ENCODE measurements at places on chromosomes 5 and 9. TPM values are rescaled to one million over a fixed set of nuclear protein-coding genes. Genes with fewer than 3 reads are reported as not detected.

GRCh38 chr9:37102486-37102885 lies 17.9 kb upstream of the ZCCHC7 start:
- no peak for DNase-seq

DNA sequence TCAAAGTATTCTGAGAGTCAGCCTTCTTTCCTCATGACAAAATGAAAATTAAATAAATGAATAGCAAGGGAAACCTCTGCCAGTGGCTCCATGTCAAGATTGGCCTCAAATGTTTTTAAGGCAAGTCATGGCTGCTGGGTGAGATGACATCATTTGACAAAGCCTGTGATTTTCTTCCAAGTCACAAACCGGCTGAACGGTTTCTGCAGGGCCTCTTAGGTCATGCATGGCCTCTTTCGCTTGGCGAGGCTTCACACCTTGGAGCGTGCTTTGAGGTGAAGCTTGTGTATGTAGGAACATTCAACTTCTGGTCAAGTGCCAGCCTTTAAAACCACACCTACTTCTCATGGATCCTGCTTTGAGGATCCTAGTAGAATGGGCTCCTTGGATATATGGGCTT lies 161.0 kb upstream of the ZNF618 start:
- no peak for DNase-seq

DNA sequence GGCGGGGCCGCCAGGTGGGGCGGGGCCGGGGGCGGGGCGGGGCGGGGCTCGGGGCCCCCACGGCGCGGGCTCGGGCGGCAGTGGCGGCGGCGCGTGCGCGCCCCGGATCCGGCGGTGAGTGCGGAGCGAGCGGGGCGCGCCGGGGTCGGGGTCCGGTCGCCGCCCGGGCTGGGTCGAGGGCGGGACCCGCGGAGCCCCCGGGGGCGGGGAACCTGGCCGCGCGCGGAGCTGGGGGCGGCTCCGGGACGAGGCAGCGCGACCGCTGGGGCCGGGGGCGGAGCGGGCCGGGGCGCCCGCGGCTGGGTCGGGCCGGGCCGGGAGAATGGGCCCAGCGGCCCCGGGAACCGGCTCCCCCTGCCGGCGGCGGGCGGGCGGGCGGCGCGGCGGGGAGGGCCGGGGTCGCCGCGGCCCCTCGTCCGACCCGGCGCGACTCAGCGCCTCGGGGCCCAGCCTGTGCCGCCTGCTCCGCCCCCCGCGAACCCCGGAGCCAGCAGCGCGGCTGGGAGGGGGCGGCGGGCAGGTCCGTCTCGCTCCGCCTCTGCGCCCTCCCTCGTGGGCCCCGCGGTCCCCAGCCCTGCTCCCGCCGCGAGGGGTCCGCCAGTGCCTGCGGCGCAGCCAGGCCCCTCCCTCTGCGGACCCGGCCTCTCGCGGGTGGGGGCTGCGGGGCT lies 3.1 kb downstream of the EGFL7 start:
- no peak for DNase-seq

DNA sequence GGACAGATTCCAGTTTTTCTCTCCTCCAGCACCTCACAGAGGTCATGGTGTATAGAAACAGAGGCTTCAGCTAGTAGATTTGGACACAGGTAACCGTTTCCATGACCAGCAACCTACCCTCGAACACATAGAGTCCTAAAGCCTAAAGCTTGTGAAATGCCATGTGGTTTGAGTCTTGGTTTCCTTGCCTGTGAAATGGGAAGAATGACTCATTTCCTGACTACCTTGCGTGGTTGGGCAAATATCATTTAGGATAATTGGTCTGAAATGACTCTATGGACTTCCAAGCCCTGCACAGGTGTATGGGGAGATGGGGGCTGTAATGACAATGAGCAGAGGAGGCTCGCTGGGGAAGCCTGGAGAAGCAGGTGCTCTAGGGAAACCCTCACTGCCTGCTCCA lies 134.6 kb downstream of the TTLL11 start:
- no peak for DNase-seq

GRCh38 chr5:6419340-6419852 lies 29.3 kb upstream of the UBE2QL1 start:
- DNase-seq: no peak

- no peak for DNase-seq
These were observed 67.9 kb downstream of the NFIB start for GRCh38 chr9:14245901-14246525.

DNA sequence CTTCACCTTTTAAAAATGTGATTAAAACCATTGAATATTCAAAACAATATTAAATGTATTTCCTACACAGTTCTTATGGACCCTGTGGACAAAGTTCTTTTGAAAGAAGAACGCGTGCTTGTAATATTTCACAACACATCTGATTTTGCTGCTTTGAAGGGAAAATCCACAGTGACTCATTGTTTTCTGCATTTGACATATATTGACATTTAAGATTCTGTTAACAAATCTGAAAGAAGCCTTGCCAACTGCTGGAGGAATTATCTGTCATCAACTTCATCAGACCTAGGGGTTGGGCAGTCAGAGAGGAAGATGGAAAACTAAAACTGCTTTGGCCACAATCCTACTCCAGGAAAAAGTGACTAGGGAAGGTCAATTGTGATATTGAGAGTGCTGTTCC lies 56.9 kb upstream of the RASEF start:
- DNase-seq: no peak

- no peak for DNase-seq
These were observed 605.6 kb downstream of the MTRR start for GRCh38 chr5:8474569-8474930.

DNA sequence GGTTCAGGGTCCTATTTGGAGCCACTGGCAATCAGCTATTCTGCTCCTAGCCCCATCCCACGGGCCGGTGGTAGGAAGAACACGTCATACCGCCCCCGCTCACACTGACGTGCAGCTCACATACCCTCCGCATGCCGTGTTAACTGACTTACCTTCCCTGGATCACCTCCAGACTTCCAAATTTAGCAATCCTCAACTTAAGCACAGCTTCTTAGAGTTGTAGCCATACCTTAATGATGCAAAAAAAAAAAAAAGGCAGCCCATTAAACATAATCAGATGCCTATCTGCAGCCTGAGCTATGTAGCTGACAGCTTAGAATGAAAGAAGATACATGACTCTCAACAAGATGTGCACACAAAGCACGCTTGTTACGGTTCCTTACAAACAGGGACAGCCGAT lies 93.0 kb downstream of the IRX2 start:
- no peak for DNase-seq

- no peak for DNase-seq
These were observed 164.5 kb upstream of the S1PR3 start for GRCh38 chr9:88826771-88827181.

GRCh38 chr9:107945961-107946360 lies 456.4 kb upstream of the KLF4 start:
- no peak for DNase-seq

GRCh38 chr5:133086366-133086875 lies 34.6 kb downstream of the HSPA4 start:
- no peak for DNase-seq

DNA sequence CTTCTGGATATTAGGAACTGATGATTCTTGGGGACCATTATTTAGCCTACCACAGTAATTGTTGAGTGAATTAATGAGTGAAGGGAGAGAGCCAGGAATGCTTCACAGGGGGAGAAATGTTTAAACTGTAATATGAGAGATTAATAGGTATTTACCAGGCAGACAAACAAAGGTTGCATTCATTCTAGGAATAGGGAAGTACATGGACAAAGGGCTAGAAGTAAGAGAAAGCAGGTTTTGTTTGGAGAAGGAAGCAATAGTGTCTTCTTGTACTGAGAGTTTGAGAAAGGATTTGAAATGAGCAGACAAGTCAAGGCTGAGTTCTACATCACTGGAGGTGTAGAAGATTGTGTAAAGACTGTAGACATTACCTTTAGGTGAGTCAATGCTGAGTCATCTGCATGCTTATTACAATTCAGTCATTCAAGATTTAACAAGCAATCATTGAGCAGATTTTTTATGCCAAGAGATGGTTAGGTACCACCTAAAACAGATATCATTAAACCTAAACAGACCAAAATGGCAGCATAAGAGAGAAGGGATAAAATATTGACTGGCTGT lies 8.0 kb downstream of the TAF1L start:
- DNase-seq: no peak

DNA sequence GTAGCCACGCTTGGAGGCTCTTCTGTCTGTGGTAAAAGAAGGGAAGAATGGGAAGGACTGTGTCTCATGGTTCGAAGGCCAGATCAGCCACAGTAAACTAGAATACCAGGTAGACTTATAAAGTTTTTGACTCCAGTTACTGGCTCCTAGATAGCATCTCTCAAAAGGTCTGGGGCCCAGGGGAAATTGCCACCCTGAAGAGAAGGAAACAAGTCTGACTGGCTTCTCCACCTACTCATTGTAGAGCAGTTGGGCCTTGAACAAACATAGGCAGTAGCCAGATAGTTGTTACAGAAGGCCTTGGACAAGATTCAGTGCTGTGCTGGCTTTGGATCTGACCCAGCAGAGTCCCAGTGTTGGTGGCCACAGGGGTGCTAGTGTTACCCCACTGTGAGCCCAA lies 890.4 kb downstream of the EFNA5 start:
- no peak for DNase-seq

DNA sequence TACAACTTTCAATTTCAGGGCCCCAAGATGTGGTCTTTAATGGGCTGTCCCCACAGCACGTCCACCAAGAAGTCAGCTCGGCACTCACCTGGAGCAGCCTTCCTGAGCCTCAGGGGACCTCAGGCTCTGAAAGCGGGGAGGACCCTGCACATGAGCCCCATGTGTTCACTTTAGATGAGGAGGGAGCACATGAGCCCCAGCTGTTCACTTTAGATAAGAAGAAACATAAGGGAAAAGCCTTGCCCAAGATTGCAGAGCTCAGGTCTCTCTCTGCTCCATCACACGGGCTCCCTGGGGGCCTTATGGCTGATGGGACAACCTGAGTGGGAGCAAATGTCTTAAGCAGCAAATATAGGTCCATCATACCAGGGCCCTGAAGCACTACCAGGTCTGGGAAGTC lies 56.4 kb downstream of the NIPSNAP3B start:
- DNase-seq: no peak

DNA sequence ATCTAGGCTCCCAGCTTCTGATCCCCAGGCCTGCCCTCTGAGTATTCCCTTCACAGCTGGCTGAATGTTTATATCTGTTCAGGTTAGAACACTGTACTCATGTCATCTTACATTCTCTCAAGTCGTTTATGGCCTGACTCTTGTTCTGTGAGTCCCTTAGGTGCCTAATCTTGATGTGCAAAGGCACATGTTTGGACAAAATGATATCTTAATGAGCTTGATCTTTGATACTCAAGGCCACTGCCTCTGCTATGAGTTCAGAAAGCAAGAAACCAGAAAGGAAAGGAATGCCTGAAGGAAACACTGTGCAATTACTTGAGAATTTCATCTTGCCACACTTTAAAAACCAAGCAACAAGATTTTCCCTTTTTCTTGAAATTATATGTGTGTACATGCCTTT lies 391.8 kb upstream of the ZNF608 start:
- no peak for DNase-seq

GRCh38 chr5:39231705-39232525 lies 12.6 kb upstream of the FYB1 start:
- no peak for DNase-seq

GRCh38 chr5:179272326-179273072 lies 72.8 kb downstream of the ADAMTS2 start:
- peak; percentile 68 for DNase-seq

BSPRY gene
- polyA plus RNA-seq: 8.0 TPM

TICAM2 gene
- polyA plus RNA-seq: 7.9 TPM

OR1L1 gene
- polyA plus RNA-seq: not detected

IFNA6 gene
- not detected for polyA plus RNA-seq

CCDC192 gene
- 0.81 TPM for polyA plus RNA-seq

SLC1A3 gene
- 20.7 TPM for polyA plus RNA-seq

GFI1B gene
- polyA plus RNA-seq: 1.4 TPM
